ENCODE measurements at places on chromosomes 12 and 14.

- H3K27me3 ChIP-seq = no peaks in the 10 kb centered on the region
- H3K4me3 ChIP-seq = no peak overlapping the region
- no peaks in the 10 kb centered on the region for H3K4me1 ChIP-seq
- no peak for DNase-seq
- peaks cover 3% of the 10 kb centered on the region for H3K36me3 ChIP-seq
- H3K27ac ChIP-seq = no peak overlapping the region
These were observed 21.3 kb upstream of the COX16 start for GRCh38 chr14:70380824-70381223.

DNA sequence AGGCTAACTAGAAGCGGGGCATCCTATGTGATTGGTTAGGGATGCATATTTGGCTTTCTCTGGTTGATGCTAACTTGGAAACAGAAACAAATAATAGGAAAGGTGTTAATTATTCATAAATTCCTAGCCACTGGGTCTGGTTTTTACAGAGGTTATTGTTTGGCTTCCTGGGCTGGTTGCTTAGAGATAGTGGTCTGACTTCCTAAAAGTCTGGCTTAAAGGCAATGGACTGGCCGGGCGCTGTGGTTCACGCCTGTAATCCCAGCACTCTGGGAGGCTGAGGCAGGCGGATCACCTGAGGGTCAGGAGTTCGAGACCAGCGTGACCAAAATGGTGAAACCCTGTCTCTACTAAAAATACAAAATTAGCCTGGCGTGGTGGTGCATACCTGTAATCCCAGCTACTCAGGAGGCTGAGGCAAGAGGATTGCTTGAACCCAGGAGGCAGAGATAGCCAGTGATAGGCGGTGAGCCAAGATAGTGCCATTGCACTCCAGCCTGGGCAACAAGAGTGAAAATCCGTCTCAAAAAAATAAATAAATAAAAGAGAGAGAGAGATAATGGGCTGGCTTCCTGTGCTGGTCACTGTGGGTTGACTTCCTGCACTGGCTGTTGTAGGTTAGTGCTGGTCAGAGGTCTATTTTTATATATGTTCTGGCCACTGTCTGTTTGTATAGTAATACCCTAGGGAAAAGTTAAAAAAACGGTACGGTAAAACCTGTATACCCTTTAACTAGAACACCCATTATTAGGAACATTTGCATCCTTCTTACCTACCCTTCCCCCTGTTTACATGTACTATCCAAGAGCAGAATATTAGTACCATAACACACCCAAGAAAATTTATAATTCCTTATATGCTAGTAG is 24.1 kb downstream of the OR6S1 start:
- H3K4me3 ChIP-seq = no peak overlapping the region
- DNase-seq = no peak
- peaks cover 37% of the 10 kb centered on the region for H3K4me1 ChIP-seq
- peak overlapping the region; percentile 1 for H3K27ac ChIP-seq
- no peaks in the 10 kb centered on the region for H3K27me3 ChIP-seq

DNA sequence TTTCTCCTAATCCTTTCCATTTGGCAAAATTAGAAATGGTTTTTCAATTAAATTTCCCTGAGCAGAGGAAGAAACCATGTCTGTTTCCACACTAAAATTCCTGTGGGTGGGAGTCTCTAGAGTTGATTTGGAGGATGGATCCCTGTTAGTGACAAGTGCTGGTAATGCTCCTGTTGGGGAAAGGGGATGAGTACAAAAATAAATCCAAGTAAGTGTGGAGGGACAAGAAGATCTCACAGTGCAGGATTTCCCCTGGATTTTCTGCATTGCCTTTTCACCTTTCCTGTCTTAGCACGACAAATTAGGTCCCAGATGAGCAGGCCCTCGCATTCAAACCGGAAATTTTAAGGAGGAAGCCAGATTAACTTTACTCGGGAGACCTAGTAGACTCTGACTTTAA is 107.5 kb downstream of the DAD1 start:
- DNase-seq = no peak
- H3K4me1 ChIP-seq = no peaks in the 10 kb centered on the region
- no peaks in the 10 kb centered on the region for H3K36me3 ChIP-seq
- H3K27me3 ChIP-seq = no peaks in the 10 kb centered on the region

- no peak for DNase-seq
- no peak overlapping the region for H3K4me3 ChIP-seq
- peaks cover under 1% of the 10 kb centered on the region for H3K4me1 ChIP-seq
- H3K36me3 ChIP-seq = no peaks in the 10 kb centered on the region
These were observed 53.6 kb upstream of the BCL2L14 start for GRCh38 chr12:12017135-12017581.

- no peak for DNase-seq
- H3K27ac ChIP-seq = no peak overlapping the region
- H3K4me1 ChIP-seq = peaks cover 30% of the 10 kb centered on the region
- H3K36me3 ChIP-seq = no peaks in the 10 kb centered on the region
These were observed 11.2 kb downstream of the TTC9 start for GRCh38 chr14:70652871-70653270.

- no peaks in the 10 kb centered on the region for H3K4me1 ChIP-seq
- no peak for DNase-seq
These were observed 121.2 kb upstream of the RTL1 start for GRCh38 chr14:101024686-101025085.

DNA sequence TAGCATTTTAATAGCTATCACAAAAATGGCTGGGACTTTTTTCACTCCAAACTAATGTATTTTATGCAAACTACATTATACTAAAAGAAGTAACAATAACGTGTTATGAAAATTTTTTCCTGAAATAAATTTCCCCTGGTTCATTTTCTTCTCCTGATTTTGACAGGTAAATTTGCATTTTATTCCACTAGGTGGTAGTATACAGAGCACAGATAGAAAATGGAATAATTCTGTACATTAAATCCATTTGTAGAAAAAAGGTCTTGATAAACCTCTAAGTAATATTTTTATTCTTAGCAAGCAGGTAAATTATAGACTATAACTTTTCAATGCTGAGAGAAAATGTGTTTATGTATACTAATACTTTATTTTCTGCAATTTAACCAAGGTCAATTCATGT is 96.5 kb downstream of the BCAT1 start:
- no peak for DNase-seq
- H3K27ac ChIP-seq = no peak overlapping the region
- no peak overlapping the region for H3K4me3 ChIP-seq
- no peaks in the 10 kb centered on the region for H3K4me1 ChIP-seq

DNA sequence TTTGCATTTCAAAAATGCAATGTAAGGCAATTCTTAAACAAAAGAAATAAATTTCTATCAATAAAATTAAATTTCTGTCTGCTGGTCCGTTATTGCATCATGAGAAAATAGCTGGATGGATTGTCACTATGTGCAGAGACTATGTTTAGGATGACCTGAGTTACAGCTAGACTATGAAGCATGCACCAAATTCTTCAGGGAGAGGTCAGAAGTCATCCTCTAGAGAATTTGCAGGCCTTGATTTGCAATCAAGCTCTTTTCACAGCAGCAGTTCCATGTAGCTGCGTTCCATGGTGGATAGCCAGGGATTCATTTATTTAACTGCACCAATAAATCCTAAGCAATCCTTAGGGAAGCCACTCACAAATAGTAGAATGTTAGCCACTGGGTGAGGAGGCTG is 253.7 kb downstream of the MSRB3 start:
- H3K4me3 ChIP-seq = no peak overlapping the region
- no peaks in the 10 kb centered on the region for H3K27me3 ChIP-seq
- no peaks in the 10 kb centered on the region for H3K4me1 ChIP-seq
- no peak for DNase-seq
- H3K36me3 ChIP-seq = no peaks in the 10 kb centered on the region

DNA sequence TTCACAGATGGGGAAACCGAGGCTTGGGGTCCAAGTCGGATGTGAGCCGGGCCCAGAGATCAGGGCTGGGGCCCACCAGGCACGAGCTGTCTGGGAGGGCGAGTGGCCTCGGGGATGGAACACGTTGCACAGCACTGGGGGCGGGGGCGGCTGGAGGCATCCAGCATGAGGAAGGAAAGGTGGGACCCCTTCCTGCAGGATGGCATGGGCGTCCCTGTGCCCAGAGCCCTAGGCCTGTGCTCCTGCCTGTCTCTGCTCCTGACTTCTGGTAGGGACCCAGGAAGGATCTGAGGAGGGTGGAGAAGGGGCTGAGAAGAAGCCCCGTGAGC is 183.4 kb downstream of the KIF26A start:
- no peak overlapping the region for H3K4me3 ChIP-seq
- DNase-seq = no peak
- no peaks in the 10 kb centered on the region for H3K27me3 ChIP-seq
- no peaks in the 10 kb centered on the region for H3K4me1 ChIP-seq
- no peaks in the 10 kb centered on the region for H3K36me3 ChIP-seq
- no peak overlapping the region for H3K27ac ChIP-seq

GRCh38 chr12:111344254-111344875 is 24.5 kb downstream of the PHETA1 start:
- H3K27me3 ChIP-seq = no peaks in the 10 kb centered on the region
- no peak overlapping the region for H3K27ac ChIP-seq
- no peak for DNase-seq
- H3K36me3 ChIP-seq = no peaks in the 10 kb centered on the region
- no peak overlapping the region for H3K4me3 ChIP-seq

DNA sequence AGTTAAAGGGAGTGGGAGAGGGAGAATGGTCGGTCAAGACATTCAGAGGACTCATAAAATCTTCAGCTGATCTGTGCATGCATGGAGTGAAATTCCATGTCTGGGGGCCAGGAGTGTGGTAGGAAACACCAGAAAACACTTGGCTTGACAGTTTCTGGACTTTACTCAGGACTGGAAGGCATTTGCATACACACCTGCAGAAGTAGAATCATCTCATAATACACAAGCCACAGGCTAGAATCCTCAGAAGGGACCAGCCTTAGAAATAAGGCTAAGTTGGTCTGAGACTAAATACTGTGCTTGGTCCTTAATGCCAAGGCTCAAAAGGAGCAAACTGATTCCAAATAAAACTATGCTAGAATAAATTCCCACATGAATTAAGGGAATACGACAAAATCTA is 328.1 kb upstream of the KITLG start:
- H3K27me3 ChIP-seq = no peaks in the 10 kb centered on the region
- no peak overlapping the region for H3K27ac ChIP-seq
- DNase-seq = no peak
- H3K4me3 ChIP-seq = no peak overlapping the region

DNA sequence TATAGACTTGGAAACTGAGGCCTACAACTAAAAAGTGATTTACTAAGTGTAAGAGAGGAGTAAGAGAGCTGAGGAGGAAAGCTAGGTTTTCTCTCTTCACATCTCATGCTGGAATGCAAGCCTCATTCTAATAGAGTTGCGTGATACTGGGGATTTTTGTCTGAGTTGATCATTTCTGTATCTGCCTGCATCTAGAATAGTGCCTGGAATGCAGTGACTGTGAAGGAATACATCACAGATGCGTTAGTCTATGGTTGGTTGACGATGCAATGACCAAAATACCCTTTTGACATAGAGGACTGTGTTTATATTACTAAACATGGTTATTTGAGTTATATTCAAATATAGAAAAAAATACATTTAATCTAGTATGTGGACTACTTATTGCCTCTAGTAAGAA is 9.2 kb upstream of the TMEM117 start:
- H3K4me1 ChIP-seq = no peaks in the 10 kb centered on the region
- H3K27ac ChIP-seq = no peak overlapping the region
- no peak overlapping the region for H3K4me3 ChIP-seq
- H3K36me3 ChIP-seq = no peaks in the 10 kb centered on the region
- no peak for DNase-seq
- H3K27me3 ChIP-seq = peaks cover 10% of the 10 kb centered on the region

DNA sequence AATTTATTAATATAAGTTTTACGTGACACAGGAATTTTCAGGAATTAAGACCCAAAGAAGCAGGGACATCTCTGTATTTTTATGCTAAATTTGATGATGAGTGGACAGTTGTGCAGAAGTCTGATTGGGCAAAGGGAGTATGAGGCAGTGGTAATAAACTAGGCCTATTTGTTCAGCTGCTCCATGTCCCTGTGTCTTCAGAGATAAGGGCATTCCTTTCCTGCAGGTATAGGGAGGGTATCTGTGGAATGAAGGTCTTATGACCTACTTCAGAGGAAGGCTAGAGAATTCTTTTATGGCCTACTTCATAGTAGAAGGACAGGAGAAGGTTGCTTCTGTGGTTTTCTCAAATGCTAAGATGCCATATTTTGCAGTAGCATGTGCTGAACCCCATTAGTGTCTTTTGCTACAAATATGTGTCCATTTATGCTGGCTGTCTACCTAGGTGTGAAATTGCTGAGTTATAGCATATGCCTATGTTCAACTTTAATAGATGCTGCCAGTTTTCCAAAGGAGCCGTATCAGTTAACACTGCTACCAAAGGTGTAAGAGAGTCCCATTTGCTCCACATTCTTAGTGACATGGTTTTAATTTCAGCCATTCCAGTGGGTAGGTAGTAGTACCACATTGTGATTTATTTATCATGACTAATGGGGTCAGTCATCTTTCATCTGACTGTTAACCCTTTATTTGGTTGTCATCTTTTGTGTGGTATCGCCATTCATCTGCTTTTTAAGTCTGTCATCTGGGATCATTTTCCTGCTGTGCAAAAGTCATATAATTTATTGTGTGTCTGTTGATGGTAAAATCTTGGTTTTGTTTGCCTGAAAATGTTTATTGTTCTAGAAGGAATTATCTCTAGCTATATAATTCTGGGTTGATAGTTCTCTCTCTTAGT is 410.7 kb upstream of the RGS6 start:
- no peak for DNase-seq
- no peaks in the 10 kb centered on the region for H3K4me1 ChIP-seq

- H3K27me3 ChIP-seq = no peaks in the 10 kb centered on the region
- H3K4me1 ChIP-seq = no peaks in the 10 kb centered on the region
- H3K4me3 ChIP-seq = no peak overlapping the region
- DNase-seq = no peak
- no peaks in the 10 kb centered on the region for H3K36me3 ChIP-seq
These were observed 47.1 kb downstream of the EMP1 start for GRCh38 chr12:13243516-13244070.

GRCh38 chr12:56518570-56518969 is 3.0 kb upstream of the RBMS2 start:
- H3K36me3 ChIP-seq = no peaks in the 10 kb centered on the region
- no peaks in the 10 kb centered on the region for H3K27me3 ChIP-seq
- H3K4me3 ChIP-seq = no peak overlapping the region

GRCh38 chr14:93163564-93163963 is 21.1 kb downstream of the MOAP1 start:
- H3K27me3 ChIP-seq = no peaks in the 10 kb centered on the region
- no peak overlapping the region for H3K4me3 ChIP-seq
- no peak overlapping the region for H3K27ac ChIP-seq

DNA sequence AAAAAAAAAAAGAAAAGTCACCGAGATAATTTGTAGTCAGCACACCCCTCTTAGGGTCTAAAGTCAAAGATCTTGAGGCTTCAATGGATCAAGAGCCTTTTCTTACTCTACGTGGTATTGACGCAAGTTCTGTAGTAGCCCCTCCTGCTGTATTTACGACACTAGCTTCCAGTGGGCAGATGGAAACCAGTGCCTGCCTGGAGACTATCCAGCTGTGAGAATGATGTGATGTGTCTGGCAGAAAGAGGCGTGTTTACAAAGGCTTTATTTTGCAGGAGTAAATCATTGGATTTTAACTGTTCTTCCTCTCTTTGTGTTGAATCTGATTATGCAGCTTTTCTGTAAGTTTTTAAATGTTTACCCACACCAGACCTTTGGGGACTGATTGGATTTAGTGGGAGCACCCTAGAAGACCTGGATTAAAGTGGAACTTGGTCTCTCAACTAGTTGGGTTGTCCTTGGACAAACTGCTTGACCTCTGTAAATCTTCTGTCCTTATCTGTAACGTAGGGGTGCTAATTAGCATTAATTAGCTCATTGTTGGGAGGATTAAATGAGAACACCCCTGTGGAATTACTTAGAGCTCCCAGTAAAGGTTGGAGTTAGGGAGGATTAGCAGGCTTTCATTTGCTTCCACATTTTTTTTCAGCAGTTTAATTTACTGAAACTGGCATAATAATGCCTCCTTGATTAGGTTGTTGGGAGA is 72.4 kb downstream of the RASSF3 start:
- peak overlapping the region; percentile 73 for H3K27ac ChIP-seq
- no peak overlapping the region for H3K4me3 ChIP-seq
- no peak for DNase-seq
- H3K36me3 ChIP-seq = peaks cover 54% of the 10 kb centered on the region

All from CD14-positive monocyte (primary cell).